A549 (cell line): ENCODE measurements at places on chromosomes 12 and 14. TPM values are rescaled to one million over a fixed set of nuclear protein-coding genes. Genes with fewer than 3 reads are reported as not detected.

Gene ENDOU
- not detected in 3 replicates for polyA plus RNA-seq

Gene LHX5
- polyA plus RNA-seq, result not detected in 3 replicates

Gene TEAD4
- 31.2 to 34.9 TPM (median 31.8 TPM) in 3 replicates for polyA plus RNA-seq

Gene PTHLH
- polyA plus RNA-seq, result 7.7 to 13.4 TPM (median 10.9 TPM) in 3 replicates

Gene POTEG
- 0.04 TPM in 1 of 3 replicates, not detected in the others for polyA plus RNA-seq

Gene MYO1H
- not detected in 3 replicates for polyA plus RNA-seq

Gene SLC17A8
- polyA plus RNA-seq, result 0.03 TPM in 2 of 3 replicates, not detected in the other

Gene ADAM21
- polyA plus RNA-seq, result 0.04 to 0.05 TPM (median 0.04 TPM) in 3 replicates

Gene RD3L
- not detected in 3 replicates for polyA plus RNA-seq

Gene KIF26A
- 1.9 to 2.3 TPM (median 2.1 TPM) in 3 replicates for polyA plus RNA-seq

Gene ABCD2
- polyA plus RNA-seq, result 0.01 TPM in 1 of 3 replicates, not detected in the others
